ENCODE measurements at places on chromosomes 2 and 18.

GRCh38 chr18:60146220-60146960 lies 226.2 kb downstream of the MC4R start:
- DNase-seq, result no peak

DNA sequence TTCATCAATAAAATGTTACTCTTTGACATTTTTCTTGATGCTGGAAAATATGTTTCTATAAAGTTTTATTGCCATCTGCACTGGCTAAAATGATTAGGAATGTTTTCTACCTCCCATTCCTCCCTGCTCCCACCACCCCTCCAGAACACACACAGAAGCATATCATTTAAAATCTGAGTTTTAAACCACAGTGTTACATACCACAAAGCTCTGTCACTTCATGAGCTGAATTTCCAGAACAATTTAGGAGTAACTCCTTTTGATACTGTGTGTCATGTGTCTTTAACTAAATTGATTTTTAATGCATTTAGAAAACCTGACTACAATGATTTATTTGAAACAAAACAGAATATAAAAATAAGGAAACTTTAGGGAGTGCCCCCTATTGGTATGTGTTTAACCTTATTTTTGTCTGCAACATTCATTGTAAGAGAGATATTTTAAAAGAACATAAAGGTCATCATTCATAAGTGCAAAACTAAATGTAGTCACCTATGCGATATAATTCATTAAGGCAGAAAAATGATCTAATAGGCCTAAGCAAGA lies 52.0 kb downstream of the FEZ2 start:
- no peak for DNase-seq

GRCh38 chr2:119756837-119757236 lies 2.9 kb upstream of the PTPN4 start:
- DNase-seq, result no peak

DNA sequence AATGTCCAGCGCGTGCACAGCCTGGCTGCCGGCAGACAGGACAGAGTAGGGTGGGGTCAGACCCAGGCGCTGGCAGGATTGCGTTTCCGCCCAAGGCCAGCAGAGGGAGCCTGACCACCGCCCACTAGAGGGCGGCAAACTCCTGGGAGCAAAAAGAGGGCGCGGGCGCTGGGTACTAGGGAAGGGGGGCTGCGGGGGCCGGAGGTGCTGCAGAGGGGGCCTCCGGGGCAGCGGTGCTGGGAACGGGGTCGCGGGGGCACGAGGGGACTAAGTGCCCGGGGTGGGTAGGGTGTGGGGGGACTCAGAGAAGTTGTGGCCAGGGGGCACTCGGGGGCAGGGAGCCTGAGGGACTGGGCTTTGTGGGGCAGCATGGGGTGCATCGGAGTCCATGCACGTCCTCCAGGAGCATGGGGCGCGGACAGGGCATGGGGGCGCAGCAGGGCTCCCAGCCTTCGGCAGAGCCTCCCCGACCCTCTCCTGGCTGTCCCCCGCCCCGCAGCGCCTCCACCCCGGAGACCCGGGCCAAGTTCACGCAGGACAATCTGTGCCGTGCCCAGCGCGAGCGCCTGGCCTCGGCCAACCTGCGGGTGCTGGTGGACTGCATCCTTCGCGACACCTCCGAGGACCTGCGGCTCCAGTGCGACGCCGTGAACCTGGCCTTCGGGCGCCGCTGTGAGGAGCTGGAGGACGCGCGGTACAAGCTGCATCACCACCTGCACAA lies 3.2 kb downstream of the TEKT4 start:
- DNase-seq, result peak; percentile 64

DNA sequence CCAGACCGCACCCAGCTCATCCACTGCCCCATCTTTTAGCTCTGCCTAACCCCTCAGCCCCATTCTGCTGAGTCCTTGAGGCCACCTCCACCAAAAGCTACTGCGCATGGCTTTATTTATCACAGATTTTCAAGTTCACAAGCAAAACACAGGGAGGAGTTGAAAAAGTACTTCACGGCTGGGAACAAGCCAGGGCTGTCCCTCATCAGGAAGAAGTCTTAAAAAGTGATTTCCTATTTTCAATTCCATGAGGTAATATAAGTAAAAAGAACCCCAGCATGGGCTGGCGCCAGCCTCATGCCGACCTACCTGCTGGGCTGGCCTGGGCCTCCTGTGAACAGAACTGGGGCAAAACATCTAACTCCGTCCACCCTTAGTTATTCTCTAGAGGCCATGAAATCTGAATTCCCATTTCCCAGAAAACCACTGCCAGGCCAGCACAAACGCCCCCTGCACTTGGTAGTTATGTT lies 69.0 kb downstream of the POLR1A start:
- DNase-seq, result no peak

GRCh38 chr18:8364385-8364784 lies 244.9 kb upstream of the RAB12 start:
- no peak for DNase-seq

DNA sequence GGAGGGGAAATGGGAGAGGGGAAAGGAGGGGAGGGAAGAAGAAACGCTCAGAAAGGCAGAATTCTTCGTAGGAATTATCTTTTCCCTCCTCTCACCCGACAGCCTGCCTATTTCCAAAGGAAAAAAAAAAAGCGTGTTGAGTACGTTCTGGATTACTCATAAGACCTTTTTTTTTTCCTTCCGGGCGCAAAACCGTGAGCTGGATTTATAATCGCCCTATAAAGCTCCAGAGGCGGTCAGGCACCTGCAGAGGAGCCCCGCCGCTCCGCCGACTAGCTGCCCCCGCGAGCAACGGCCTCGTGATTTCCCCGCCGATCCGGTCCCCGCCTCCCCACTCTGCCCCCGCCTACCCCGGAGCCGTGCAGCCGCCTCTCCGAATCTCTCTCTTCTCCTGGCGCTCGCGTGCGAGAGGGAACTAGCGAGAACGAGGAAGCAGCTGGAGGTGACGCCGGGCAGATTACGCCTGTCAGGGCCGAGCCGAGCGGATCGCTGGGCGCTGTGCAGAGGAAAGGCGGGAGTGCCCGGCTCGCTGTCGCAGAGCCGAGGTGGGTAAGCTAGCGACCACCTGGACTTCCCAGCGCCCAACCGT lies at the start of gene GAD1:
Gene GAD1, plus strand, starts transcription at position 384 of the 589 bp plus-strand sequence. CDS start 1,705 bp downstream, outside the sequence.
- DNase-seq, result peak; percentile 78

DNA sequence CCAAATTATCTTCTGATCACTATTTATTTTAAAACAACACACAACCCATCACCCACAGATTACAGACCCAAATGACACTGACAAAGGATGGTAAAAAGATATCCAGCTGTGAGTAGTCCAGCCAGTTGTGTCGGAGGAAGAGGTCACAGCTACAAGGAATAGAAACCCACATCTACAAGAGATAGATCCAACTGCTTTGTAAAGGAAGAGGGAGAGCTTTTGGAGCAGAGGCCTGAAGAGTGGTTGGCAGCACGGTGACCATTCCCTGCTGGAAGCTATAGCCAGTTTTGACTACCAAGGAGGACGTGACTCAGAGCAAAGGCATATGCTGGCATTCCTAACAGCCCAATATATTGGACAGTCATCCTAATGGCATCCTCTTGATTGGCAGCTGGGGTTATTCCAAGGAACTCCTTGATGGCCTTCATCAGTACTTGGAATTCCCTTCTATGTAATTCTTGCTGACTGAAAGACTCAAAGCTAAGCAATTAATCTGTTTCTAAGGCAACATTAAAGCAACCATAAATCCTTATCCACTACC lies 17.1 kb downstream of the SLC8A1 start:
- no peak for DNase-seq

DNA sequence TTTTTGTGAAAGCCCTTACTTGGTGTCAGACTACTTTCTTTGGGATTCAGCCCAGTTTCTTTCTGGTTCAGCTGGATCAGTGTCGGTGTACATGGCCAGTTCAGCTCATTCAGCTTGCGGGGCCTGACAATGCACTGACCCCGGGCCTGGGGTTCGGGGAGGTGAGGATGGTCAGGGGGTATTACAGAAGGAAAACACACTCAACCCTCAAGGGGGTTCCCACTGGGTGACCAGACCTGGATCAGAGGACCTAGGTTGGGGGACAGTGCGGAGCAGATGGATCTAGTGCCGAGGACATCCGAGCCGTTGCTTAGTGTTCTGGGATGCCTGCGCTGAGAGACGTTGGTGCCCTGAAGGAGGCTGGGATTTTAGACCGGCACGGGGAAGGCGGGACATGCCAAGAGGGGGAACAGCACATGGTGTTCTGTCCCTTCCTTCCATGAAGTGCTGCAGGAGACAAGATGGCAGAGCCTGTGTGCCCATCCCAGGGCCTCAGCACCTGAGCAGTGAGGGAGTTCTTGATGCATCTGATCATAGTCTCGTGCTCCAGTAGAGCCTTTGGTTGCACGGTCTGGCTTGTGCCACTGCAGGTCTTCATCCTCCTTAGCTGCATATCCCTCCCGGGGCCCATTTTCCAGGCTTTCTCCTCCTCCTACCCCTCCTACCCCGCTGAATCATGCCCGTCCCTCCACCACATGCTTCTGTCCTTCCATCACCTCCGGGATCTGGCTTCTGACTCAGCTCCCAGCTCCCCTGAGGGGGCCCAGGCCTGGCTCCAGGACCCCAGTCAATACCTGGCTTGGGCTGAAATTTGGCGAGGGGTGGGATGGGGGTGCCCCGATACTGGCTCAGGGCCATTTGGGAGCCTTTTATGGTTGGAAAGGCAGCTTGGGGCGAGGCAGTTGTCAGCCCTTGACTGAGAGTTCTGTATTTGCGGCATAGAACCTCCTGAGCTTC lies 18.0 kb downstream of the SPEG start:
- DNase-seq, result no peak

GRCh38 chr2:190574169-190574568 lies 39.6 kb upstream of the NEMP2 start:
- DNase-seq, result no peak

GRCh38 chr2:133411857-133412256 lies 156.4 kb downstream of the NCKAP5 start:
- no peak for DNase-seq

DNA sequence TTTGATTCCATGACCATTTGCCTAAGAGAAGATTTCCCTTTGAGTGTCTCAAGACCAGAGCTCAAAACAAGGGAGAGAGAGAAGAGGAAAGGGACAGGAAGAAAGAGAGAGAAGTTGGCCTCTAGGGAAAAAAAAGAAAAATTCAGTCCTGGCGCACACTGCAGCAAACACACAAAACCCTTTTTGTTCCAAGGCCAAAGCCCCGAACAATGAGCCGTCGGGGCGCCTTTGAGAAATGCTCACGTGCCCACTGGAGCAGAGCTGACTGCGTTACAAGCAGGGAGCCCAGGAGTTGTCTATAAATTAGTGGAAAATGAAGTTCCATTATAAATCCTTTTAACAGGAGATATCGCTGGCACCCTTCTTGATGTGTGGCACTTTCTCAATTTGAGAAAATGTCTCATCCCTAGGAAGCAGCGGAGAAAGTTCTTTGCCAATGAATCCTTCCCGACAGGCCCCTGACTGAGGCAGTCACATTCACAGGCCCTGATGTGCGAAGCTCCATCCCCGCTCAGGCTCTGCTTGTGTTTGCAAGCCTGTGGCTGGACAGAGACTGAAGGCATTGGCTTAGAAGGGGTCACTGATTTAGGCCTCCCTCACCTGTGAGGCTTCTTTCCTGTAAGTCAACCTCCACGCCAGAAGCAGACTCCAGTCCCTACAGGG lies 32.1 kb upstream of the NCKAP5 start:
- DNase-seq, result no peak

DNA sequence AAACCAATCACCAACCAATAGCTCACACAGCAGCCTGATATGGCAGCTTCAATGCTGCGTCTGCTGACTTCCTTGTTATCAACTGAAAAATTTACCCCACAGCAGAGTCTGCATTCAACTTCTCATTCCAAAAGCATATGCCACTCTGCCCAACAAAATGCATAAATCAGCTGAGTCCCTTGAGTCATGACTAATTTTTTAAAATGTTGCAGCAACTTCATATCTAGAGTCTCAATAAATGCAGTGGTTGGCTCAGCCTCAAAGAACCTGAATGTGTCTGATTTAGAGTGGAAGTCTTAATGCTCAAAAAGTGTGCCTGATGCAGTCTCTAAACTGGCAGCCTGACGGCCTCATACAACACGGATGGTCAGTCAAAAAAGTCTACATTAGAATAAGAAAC lies 46.5 kb downstream of the FARSB start:
- no peak for DNase-seq

DNA sequence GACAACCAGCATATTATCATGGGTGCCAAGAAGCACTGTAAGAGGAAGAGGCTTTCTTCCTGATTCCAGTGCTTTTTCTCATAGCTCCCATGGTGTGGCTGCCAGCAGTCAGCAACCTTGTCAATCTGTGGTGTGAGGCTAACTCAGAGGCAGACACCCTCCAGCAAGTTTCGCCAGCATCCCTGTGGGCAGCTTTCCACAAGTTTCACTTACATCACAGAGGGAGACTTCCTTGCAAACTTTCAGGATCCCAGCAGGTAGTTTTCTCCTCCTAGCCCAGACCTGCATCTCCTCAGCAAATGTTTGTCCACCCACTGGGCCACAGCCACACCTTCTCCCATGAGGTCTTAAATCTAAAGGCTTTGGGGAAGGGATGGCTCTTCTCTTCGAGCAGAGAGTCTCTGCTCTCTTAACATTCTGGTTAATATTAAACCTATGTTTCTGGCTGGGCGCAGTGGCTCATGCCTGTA lies 9.1 kb downstream of the DNAH7 start:
- DNase-seq, result no peak

GRCh38 chr2:158214431-158214830 lies 112.8 kb downstream of the UPP2 start:
- DNase-seq, result peak; percentile 51

GRCh38 chr2:52572469-52572894 lies 1195.1 kb upstream of the CHAC2 start:
- DNase-seq, result no peak

DNA sequence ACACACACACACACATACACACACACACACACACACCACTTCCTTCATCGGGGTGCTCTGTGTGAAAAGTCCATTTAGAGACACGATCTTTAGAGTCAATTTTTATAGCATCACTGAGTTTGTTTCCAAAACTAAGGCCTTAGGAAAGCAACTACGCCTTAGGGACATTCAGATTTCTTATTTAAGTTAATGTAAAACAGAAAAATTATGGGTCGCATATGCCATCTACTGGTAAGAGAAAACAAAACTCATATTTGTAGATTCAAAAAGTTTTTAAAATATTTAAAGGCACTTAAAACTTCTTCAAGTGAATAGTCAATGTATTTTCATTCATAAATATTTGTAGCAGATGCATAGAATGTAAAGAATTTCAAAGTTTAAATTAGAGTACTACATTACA lies 166.2 kb downstream of the ATAD2B start:
- DNase-seq, result peak; percentile 22

All from RPMI8226 (cell line).